ENCODE measurements at places on chromosomes 2 and 18.

GRCh38 chr2:156891609-156892008 lies 365.9 kb upstream of the GALNT5 start:
- no peak for DNase-seq

- DNase-seq = no peak
Observed at GRCh38 chr18:26429535-26430226, 118.7 kb downstream of the KCTD1 start.

DNA sequence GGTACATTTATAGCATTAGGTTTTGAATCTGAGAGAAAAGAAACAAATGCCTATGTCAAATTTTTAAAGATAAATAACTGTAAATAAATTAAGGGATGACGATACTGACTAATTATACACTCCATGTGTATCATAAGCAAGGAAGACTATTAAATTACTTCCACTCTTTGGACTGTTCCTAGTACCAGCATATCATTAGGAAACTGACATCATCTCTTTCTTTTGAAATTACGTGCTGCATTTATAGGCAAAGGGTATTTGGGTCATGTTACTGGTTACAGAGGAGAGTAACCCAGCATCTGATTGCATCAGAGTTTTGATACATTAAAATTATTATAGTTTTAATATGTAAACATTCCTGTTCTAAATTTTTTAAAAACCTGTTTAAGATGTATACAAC lies 309.7 kb downstream of the XIRP2 start:
- DNase-seq = no peak

DNA sequence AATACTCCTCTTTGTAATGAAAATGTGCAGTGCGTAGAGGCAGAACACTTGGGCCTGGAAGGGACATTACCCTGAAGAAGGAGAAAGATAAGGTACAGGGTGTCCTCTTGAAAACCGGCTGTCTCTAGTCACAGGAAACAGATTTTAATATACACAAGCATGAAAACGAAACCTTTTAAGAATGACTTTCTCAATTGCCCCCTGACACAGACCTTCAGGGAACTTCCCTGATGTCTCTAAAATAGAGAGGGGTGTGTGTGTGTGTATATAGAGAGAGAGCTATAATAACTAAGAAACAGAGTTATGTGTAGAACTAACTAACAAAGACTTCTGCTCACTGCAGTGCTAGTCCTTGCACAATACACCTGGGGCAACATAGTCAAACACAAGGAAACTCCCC lies 780.0 kb downstream of the CNTNAP5 start:
- no peak for DNase-seq

- no peak for DNase-seq
Observed at GRCh38 chr18:9950289-9951016, 36.6 kb downstream of the VAPA start.

Measured in activated CD4-positive, alpha-beta T cell treated with anti-CD3 and anti-CD28 coated beads for 4 hours (primary cell).